ENCODE measurements at places on chromosomes 11 and 22.

DNA sequence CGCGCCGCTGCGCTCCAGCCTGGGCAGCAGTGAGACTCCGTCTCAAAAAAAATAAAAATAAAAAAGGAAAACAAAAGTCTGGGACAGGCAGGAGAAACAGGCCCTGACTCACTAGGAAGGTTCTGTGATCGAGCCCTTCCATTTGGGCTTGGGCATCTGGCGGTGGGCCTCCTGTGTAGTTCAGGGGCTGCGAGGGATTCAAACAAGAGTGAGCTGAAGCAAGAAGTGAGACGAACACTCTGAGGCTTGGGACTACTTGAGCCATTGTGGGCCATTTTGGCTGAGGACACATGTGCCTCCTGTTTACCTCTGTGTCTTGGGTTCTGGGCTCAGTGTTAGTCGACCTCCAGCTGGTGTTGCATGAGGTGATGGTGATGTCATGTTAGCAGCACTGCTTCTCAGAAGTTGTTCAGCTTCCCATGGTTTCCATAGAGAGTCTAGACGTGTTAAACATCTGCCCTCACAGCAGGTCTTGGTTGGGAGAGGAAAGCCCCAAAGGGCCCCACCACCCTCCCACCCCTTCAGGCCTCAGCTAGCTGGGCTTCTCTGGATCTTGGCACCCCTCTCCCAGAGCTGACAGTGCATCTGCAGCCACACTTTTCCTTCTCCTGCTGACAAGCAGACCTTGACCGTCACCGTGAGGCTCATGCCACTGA is 57.8 kb downstream of the MED15 start:
- no peak for DNase-seq

DNA sequence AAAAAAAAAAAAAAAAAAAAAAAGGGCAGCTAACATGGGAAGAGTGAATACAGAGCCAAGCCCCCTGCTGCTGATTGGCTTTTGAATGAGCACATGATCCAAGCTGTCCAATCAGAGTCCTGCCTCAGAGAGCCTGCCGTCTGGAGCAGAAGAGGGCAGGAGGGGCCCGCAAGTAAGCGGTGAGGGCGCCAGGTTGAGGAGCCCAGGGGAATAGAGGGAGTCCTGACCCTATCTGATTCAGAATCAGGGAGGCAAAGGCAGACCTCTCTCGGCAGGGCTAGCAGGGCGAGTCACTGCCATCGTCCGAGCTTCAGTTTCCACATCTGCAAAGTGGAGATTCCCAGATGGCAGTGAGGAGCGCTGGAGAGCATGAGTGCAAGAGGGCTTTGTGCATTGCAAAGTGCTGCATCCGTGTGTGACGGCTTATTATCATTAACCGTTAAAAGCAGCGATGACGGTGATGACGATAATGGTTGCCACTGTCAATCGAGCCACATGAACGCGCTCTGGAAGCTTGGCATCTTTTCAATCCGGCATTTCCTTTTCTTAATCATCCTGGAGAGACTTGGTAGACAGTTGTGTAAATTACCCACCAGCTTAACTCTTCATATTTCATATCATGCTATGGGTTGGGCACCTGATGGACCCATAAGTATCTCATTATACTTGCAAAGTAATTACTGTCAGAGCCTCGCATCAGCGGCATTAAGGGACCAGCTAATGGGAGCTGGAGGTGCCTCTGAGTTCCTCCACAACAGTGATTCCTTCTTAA is 68.6 kb upstream of the ATXN10 start:
- DNase-seq = no peak

DNA sequence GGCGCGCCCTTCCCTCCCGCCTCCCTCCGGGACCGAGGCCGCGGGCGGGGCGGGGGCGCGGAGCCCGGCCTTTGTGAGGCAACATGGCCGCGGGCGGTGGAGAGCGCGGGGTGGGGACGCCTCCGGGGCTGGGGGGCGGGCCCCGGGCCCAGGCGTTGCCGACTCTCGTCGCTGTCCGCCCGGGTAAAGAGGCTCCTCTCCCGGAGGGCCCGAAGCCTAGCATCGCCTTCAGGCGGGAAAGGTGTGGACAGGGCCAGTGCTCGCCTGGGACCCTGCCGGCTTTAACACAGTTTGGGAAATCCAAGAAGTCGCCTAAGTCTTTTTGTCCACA is 369 bp downstream of the DGCR8 start:
- peak; percentile 40 for DNase-seq

DNA sequence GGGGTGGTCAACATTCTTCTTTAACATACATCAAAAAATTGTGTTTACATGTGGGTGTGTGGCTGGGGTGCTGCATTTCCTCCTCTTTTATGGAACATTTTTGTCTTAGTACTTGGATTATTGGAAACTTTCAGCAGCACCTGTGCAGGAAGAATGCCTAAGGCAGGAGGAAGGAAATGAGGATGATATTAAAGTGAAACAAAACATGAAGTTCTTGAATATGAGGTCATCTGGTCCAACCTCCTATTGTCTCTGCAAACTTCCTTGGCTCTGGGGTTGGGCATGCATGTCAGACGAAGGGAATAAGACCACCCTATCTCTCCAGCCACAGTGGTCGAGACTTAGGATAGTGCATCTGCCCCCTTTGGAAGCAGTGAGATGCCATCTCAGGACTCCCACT is 20.6 kb upstream of the OR9Q1 start:
- DNase-seq = no peak

- DNase-seq = no peak
These were observed 45.3 kb upstream of the SERPIND1 start for GRCh38 chr22:20728523-20729190.

- no peak for DNase-seq
These were observed 6.4 kb upstream of the TESMIN start for GRCh38 chr11:68757711-68758110.

- DNase-seq = no peak
These were observed 993.1 kb upstream of the CNTN5 start for GRCh38 chr11:98027652-98028051.

- DNase-seq = peak; percentile 31
These were observed 5.3 kb downstream of the PLEKHB1 start for GRCh38 chr11:73651661-73652045.

GRCh38 chr11:7640816-7641215 is 32.5 kb downstream of the CYB5R2 start:
- no peak for DNase-seq

- no peak for DNase-seq
These were observed 212.9 kb downstream of the CADM1 start for GRCh38 chr11:115291325-115291724.

- no peak for DNase-seq
These were observed 11.9 kb downstream of the RBFOX2 start for GRCh38 chr22:36016684-36017083.

- DNase-seq = no peak
These were observed 10.5 kb downstream of the EMSY start for GRCh38 chr11:76455331-76455730.

DNA sequence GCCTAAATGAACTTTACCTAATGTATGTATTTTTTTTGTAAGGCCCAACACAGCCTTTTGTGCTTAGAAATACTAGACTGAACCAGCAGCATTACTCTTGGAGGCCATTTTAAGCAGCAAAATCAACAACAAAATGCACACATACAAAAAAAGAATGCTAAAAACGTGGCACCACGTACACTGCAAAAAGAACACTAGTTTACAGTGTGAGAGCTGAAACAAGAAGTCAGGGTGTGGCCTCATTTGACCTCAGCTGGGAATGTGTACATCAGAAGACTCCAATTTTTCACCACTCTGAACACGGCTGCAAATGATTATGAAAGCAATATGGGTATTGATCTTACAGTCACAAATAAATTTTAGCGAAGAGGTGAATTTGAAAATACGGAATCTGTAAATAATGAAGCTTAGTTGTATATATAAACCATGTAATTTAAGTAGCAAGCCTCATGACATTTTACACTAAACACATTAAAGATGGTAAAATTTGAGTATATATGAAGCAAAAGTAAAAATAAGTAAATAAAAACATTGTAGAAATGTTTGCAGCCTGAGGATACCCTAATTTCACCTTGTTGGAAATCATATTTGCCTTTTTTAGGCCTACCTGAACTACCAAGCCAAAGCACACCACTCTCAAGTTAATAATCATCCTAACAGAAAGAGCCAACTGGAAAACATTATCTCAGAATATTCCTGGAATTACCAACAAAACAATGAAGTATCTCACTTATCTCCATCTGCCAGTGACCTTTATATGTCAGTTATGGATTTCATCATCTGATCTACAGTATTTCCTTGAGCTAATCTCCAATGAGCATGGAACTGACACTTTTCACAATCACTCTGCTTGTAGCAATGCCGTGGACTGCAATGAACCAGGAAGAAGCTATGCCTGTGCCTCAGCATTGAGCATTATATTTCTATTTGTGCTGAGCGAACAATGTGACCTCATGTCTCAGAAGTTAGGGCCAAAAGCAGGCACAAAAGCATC is 319.5 kb upstream of the FAT3 start:
- no peak for DNase-seq

DNA sequence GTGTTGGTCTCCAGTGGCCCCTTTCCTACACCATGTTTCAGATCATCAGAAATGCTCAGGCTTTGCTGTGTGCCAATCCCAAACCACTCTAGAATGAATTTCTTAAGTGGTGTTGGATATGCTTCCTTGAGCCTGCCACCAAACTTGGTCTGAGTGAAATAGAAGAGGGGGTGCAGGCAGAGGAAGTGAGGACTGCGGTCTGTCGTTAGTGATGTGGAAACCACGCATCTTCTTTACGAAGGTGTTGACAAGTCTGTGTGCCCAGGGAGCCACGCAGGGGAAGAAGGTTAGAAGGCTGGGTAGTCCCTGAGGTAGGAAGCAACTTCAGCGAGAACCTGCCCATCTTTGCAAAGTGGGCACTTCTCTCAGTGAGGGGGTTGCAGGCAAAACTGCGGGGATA is 187.4 kb upstream of the NAV2 start:
- no peak for DNase-seq

DNA sequence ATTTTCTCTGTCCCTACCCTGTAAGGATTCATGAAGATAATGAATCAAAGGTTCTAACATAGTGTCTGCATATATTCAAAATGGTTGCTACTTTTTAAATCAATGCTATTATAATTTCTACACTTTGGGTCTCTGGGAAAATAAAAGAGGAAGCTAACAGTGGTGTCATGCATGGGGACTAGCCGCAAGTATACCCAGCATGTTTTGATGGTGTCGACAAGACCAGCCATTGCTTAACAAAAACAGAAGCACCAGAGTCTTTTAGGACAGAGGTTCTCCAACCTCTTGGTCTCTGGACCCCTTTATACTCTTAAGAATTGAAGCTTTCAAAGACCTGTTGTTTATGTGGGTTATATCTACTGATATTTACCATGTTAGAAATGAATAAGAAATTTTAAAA is 37.8 kb downstream of the RNF141 start:
- DNase-seq = no peak

DNA sequence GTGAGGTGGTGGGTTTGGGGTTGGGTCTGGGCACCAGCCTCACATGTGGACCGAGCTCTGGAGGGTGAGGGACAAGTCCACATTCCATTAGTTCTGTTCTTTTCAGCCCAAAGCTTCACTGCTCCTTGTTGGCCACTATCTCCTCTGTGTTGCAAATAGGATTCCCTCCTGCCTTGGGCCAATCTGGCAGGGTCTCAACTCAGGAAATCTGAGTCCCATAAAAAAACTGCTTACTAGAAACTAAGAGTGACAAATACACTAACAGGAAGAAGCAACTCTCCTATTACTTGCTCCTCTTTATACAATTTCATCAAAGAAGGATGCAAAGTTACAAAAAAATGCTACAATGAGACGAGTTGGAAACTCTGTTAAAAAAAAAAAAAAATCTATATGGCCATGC is 66.2 kb upstream of the CSNK1E start:
- no peak for DNase-seq

DNA sequence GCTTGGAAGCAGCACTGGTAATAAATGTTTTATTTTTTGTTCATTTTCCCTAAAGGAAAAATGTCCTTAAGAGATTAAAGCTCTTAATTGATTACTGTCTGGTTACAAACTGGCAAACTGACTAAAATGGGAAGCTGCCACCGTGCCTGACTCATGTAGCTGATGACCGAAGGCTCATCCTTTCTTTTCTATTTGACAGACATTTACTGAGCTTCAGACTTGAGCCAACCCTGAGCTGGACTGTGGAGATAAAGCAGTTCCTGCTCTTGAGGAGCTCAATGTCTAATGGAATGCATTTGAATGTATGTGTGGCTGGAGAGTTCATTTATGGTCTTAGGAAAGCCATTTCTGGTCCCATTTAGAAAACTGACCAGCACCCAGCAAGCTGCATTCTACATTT is 91.3 kb downstream of the RNF169 start:
- no peak for DNase-seq

GRCh38 chr11:104979839-104980238 is 11.5 kb upstream of the CASP4 start:
- DNase-seq = no peak

DNA sequence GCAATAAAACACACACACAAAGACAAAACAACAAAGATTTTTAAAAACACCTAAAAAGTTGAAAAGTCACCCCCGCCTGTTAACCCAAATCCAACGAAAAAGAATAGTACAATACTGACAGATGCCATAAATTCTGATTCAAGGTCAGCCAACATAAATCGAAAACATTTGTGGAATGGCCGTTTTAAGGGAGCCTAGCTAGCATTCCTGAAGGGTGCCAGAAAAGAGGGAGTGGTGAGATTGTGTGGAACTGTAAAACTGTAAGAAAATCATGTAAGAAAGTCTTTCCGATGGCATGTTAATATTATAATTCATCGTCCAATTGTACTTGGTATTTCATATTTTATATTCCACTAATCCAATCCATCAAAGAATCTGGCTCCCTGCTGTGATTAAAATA is 75.1 kb downstream of the RAB38 start:
- no peak for DNase-seq

DNA sequence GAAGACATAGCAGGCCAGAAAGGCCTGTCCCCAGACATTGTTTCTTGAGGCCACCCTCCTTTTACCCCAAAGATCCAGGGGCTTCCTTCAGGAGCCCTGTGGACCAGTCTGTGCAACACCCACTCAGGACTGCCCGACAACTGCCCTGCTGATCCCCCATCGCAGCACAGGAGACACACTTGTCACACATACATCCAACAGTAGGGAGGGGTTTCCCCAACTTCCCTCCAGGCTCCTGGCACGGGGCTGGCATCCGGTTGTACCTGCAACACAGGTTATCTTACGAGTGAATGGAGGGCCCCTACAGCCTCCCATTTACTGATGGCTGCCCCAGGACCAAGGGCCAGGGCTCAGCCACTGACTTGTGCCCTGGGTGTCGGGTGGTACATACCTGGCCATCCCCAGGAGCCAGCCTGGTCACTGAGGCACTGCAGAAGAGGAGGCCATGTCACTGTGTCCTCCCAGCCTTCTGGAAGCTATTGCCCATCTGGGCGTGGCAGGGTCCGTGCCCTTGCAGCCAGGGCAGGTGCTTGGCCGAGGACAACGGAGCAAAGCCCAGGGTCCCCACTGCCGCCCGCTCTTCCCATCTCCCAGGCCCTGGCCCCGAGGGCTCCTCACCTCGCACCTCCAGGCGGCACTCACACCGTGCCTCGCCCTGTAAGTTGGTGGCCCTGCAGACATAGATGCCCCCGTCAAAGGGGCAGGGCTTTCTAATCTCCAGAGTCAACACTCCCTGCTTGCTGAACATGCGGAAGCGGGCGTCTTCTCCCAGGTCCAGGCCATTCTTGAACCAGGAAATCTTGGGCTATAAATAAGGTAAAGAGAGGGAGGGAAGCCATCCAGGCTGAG is 20.8 kb downstream of the MYBPC3 start:
- no peak for DNase-seq

Measured in pons (tissue), 1 donor.